Effector CD4-positive, alpha-beta T cell (primary cell): ENCODE measurements at places on chromosomes 1 and 21.

- DNase-seq: no peak
These were observed 55.3 kb downstream of the APP start for GRCh38 chr21:26115305-26115704.

DNA sequence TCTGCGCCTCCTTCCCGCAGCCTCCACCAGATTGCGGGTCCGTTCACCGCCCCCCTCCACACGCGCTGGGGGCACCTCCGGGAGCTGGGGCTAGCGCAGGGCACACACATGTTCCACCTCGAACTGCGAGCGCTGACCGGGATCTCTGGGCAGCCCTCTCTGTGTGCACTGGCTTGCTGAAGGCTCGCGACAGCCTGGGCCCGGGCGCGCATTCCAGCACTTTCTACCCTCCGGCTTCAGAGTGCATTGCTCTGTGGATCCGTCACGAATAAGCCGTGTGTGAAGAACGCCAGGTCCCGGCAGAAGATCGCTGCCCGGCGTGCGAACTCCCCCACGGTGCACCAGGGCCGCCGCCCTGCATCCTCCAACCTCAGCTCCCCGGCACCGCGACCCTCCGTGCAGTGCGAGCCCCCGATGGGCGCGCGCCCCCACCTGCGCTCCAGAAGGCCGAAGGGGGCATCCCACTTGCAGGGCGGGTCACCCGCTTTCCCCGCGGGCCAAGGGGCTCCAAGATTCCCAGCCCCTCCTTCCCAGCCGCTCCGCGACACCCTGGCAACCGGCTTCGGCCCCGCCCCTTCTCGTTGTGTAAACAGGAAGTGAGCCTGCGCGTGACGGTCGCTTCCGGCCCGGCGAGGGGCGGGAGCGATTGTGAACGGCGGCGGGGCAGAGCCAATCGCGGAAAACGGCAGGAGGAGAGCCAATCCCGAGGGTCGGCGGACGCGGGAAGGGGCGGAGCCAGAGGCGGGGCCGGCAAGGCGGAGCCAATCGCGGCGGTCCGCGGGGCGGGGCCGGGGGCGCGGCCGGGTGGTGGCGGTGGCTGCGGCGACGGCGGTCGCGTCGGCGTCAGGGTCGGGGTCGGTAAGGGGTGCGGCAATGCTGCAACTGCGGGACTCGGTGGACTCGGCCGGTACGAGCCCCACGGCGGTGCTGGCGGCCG, at the start of gene TPRG1L:
Gene TPRG1L, plus strand, starts transcription at position 816 of the 937 bp plus-strand sequence. Its CDS starts 58 bp downstream, at position 874.
- DNase-seq: peak; percentile 97

DNA sequence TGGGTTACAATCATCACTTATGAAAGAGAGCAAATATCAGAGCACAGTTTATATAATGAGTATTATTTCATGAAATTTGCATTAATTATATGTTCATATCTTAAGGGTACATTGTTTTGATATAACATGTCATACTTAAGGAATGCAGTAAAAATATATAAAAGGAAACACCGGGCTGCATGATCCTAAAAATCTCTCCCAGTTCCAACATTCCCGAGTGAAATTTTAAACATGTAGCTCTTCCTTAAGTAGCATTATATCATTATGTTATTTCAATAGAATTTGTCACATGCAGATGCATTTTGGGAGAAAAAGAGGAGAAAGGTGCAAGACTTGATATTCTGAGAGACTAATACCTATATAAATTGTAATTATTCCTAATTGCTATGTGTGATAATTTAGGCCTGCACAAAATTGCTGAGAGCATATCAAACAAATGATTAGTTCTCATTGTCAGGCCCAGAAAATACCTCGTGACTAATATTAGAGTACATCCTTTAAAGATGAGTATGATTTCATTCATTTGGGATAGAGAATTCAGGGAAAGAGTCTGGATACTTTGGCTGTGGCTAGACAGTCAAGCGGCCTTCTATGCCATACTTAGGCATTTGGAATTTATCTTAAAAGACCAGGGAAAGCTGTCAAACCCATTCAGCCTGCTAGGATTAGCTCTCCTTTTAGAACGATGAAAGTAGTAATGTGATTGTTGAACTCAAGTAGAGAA, 86.8 kb downstream of the ADGRL2 start:
- no peak for DNase-seq

DNA sequence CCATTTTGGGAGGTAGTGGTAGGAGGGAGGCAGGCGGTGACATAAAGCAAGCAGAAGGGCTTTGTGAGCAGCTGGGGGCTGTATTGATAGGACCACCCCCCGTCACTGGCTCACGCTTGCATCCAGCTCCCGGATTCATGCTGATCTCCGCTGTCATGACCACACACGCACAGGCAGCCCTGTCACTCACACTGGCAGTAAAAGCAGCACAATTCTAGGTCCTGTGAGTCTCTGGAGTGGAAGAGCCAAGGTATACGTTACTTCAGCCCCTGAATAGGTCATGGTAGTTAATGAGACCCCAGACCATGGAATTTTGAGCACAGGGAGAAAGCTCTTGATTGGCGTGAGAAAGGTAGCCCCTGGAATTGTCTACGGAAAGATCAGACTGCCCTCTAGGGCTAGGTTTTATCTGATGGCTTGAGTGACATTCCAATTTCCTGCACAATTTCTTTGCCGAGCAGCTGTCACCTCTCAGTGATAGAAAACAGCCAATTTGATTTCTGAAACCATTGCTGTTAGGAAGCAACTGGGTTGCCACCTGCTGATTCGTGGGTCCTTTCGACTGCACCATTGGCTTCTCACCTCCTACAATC, 5.4 kb downstream of the OR2B11 start:
- DNase-seq: no peak

GRCh38 chr1:232553050-232553754, 76.7 kb downstream of the SIPA1L2 start:
- no peak for DNase-seq

DNA sequence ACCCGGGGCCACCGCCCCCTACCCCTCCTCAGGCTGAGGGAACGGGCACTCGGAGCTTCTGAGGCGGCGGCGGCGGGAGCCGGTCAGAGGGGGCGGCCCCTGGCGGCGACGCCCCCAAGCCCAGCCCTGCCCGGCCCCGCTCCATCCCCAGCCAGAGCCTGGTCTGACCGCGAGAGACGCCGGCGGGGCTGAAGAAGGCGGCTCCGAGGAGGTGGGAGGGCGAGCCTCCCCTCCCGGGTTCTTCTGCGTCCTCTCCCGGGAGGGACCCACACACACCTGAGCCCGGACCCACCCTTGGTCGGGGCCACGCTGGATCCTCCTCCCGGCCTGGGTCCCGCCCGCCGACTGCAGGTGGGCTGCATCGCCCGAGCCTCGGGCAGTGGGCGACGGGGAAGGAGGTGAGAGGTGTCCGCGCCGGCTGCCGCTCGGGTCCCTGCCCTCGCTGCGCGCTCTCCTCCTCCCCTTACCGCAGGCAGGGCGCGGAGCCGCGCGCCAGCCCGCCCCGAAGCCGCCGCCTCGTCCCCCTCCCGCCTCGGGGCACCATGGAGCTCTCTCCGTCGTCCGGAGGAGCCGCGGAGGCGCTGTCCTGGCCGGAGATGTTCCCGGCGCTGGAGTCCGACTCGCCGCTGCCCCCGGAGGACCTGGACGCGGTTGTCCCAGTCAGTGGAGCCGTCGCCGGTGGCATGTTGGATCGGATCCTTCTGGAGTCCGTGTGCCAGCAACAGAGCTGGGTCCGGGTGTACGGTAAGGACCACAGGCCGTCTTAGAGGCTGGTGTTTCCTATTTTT, at the start of gene RASAL2:
Gene RASAL2, plus strand, starts transcription at position 154 of the 788 bp plus-strand sequence. Its CDS starts 389 bp downstream, at position 543.
- no peak for DNase-seq

GRCh38 chr21:32331444-32332305, 33.0 kb downstream of the MRAP start:
- DNase-seq: no peak

DNA sequence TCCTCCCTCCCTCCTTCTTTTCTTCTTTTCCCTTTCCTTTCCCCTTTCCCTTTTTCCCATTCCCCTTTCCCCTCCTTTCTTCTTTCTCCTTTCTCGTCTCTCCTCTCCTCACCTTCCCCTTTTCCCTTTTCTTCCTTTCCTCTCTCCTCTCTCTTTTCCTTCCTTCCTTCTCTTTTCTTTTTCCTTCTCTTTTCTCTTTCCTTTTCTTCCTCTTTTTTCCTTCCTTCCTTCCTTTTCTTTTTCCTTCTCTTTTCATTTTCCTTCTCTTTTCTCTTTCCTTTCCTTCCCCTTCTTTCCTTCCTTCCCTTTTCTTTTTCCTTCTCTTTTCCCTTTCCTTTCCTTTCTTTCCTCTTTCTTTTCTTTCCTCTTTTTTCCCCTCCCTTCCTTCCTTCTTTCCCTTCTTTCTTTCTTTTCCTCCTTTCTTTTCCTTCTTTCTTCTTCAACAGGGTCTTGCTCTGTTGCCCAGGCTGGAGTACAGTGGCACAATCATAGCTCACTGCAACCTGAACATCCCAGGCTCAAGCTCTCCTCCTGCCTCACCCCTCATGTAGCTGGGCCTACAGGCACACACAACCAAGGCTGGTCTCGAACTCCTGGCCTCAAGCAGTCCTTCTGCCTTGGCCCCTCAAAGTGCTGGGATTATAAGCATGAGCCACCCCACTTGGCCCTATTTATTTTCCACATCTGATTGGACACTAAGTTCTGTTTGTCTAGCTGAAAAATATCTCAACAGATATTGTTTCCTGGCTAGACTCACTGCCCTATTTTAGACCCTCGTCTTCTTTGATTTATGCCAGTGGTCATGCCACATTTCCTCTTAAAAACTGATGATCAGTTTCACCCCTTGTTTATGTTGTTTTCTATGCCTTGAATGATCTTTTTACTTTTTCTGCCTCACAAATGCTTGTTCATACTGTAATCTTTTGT, 57.1 kb upstream of the MACF1 start:
- no peak for DNase-seq
